ENCODE measurements at places on chromosomes 16 and 17. TPM values are rescaled to one million over a fixed set of nuclear protein-coding genes. Genes with fewer than 3 reads are reported as not detected.

ATP2C2 gene
- total RNA-seq: not detected

TRPV2 gene
- 6.7 TPM for total RNA-seq

MYL11 gene
- total RNA-seq: not detected

LAT gene
- 0.93 TPM for total RNA-seq

GRCh38 chr17:43814026-43814425 is 18.9 kb downstream of the MPP3 start:
- no peak for DNase-seq
- peaks cover 90% of the 10 kb centered on the region for H3K36me3 ChIP-seq
- peak overlapping the region; percentile 0 for H3K27ac ChIP-seq
- peaks cover 21% of the 10 kb centered on the region for H3K4me1 ChIP-seq
- H3K27me3 ChIP-seq: no peaks in the 10 kb centered on the region
- H3K4me3 ChIP-seq: no peak overlapping the region

GRCh38 chr16:82452004-82452756 is 174.6 kb upstream of the CDH13 start:
- H3K4me3 ChIP-seq: no peak overlapping the region
- H3K27ac ChIP-seq: no peak overlapping the region
- H3K4me1 ChIP-seq: no peaks in the 10 kb centered on the region

GRCh38 chr17:4678448-4679026 is 25.4 kb downstream of the PELP1 start:
- no peak overlapping the region for H3K27ac ChIP-seq
- no peaks in the 10 kb centered on the region for H3K27me3 ChIP-seq
- DNase-seq: no peak
- no peak overlapping the region for H3K4me3 ChIP-seq
- peaks cover 88% of the 10 kb centered on the region for H3K36me3 ChIP-seq

DNA sequence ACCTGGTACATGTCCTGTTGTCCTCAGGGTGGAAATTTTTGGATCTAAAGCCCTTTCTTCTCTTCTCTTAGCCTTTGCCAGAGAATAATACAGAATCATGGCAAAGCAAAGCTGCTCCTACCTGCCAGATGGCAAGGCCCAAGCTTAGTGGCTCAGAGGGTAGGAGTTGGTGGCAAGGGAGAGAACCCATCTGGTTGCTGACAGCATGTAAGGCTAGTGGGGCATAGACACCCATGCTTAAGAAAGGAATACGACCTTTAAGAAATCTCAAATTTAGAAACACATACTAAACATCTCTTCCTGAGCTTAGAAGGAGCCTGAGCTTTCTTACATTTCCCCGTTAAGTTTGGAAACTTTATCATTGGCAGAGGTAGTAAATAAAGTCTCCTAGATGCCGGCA is 395.0 kb upstream of the SOX9 start:
- no peak for DNase-seq
- no peaks in the 10 kb centered on the region for H3K4me1 ChIP-seq
- no peaks in the 10 kb centered on the region for H3K36me3 ChIP-seq
- peaks cover 5% of the 10 kb centered on the region for H3K27me3 ChIP-seq
- H3K4me3 ChIP-seq: no peak overlapping the region
